ENCODE measurements at places on chromosomes 5 and 9.

DNA sequence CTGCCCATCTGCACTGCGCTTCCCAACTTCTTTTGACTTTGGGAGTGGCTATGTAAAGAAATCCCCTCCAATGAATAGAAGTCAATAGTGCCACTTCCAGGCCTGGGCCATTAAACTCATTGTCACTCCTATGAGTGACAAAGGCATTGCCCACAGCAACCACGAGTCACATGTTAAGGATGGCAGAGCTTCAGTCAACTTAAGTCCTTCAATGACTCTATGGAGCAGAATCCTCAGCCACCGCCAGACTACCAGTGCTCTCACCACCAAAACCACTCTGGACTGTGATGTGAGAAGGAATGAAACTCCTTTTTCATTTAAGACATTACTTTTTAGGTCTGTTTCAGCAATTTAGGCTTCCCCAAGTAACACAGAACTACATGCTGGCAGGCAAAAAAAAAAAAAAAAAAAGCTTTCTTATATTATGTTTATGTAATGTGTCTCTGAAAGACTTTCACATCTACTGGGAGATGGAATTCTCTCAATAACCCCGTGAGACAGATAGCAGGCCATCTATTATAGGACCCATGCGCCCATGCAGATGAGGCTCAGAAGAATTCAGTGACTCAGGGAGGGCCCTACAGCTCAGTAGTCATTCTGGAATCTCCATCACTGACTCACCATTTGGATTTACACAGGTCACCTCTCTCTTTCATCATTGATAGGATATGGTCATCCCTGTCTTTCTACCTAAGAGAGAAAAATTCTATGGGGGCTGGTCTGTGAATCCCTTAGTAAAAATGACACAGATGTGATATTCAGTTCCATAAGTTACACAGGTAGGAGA, 180.5 kb downstream of the CEMIP2 start:
- no peak for DNase-seq

GRCh38 chr5:176412517-176413254, 3.7 kb downstream of the CLTB start:
- no peak for DNase-seq

DNA sequence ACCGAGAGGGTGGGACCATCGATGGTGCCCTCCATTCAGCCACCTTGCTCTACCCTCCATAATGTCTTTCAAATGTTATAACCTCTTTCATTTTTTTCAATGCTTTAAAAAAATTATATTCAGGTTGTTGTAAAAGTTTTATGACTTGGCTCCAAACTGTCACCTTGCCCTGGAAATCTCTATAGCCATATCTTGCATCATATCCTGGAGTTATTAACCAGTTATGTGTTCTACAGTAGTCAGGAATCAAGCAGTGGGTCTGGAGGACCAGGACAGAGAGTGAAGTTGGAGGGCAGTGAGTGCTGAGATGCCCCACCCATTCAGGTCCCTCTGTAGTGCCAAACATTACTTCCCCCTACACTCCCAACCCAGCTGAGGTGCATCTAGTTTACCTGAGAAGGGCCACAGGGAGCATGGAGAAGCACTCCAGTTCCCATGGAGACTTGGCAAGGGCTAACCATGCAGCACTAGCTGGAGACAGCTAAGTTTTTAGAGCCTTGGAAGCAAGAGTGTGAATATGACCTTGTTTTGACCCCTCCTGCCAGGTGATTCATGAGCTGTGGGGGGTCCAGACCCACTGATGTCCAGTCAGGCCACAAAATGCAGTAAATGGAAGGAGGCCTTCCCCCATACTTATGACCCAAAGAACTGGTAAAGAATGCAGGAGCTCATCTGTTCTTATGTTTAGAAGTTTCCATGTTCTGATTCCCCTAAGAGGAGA, 5.5 kb downstream of the IFNA8 start:
- DNase-seq: no peak

DNA sequence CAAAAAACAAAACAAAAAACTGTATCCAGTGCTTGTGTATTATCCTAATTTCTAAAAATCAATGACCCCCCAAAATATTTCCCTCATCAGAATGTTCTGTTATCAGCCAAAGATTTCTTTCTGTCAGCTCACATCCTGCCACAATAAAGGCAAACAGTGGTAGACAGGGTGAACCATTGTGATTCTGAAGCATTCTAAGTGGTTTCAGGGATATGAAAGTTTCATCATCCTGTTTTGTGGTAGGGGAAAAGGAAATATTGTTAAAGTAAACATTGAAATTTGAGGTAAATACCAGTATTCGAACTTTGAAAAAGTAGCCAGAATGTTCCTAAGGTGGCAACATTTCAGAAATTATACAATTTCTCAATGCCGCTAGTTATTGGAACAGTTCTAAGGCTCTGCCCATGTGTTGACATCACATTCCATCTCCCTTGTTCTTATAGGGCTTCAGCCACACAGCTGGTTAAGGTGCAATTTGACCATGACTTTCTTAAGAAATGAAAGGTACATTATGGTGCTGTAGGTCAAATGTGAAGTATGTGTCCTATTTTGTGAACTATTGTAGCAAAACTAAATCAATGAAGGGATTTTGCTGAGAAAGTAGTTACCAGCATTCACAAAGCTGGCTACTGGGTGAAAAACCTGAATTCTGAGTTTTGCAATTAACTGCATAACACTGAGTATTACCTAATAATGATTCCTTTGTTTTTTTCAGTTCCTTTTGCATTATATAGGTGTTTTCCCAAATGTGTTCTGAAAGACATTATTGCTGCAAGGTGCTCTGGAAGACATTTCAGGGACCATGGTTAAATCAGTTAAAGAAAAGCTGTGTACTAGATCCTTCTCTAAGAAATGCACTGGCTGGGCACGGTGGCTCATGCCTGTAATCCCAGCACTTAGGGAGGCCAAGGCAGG, 107.6 kb upstream of the RASGRF2 start:
- DNase-seq: no peak

DNA sequence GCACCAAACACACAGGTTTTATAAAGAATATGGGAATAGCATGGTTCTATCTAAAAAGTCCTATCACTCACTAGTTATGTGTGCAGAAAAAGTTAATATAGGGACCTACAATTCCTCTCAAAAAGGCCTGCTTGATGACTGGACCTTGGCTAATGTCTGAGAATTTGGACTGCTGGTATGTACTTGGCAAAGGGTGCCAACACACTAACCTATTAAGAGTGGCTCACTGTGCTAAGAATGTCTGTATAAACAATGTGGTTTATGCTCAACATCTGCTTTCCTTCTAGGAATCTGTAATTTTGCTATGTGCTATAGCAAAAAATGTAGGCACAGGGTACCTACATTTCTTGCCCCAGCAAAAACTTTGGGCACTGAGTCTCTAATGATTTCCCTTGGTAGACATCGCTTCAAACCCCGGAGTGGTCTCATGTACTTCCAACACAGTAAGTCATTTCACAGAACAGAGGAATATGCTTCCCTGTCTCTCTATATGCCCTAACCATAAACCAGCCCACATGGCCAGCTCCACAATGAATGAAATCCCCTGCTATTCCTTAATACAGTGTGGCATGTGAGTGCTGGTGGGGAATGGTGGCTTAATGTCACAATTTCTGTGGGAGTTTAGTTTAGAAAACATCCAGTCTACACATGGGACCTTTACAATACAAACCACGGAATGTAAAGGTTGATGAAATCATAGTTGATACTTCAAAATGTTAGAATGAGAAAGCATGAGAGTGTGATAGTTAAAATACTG, 101.7 kb downstream of the UBAP2 start:
- no peak for DNase-seq

GRCh38 chr5:172572440-172572839, 68.6 kb upstream of the NEURL1B start:
- DNase-seq: no peak

- DNase-seq: no peak
Observed at GRCh38 chr9:70398145-70398556, 16.3 kb downstream of the KLF9 start.
